ENCODE measurements at places on chromosomes 7 and 10.

DNA sequence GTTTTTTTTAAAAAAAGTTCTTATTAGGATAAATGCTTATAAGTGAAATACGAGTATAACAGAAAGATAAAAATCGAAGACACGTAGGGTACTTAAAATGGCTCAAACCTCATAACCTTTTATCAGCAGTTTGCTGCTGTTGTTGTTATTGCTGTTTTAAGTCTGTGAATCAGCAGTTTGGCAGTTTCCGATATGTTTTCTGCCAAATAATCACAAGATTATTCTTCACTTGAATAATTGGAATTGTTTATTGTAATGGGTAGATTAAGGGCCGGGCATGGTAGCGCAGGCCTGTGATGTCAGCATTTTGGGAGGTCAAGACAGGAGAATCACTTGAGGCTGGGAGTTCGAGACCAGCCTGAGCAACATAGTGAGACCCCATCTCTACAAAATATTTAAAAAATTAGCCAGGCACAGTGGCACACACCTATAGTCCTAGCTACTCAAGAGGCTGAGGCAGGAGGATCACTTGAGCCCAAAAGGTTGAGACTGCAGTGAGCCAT lies 177.6 kb downstream of the VTI1A start:
- no peak for DNase-seq

DNA sequence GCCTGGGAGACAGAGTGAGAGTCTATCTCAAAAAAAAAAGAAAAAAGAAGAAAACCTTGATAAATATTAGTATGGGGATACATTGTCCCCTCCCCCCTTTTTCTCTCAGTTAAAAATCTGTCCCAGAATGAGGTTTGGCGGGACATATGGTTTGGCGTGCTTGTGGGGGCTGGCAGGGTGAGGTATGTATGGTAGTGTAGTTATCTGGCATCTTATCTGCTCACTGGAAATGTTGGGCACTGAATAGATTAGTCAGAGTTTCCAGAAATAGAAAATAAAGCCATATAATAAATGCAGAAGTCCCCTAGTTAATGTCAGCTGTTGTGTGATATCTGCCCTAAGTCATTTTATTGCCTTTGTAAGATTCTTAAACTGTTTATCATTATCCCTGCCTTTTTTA lies 397.5 kb upstream of the GALNT17 start:
- DNase-seq: no peak

GRCh38 chr7:157292770-157293412 lies 43.9 kb upstream of the DNAJB6 start:
- peak; percentile 92 for DNase-seq

DNA sequence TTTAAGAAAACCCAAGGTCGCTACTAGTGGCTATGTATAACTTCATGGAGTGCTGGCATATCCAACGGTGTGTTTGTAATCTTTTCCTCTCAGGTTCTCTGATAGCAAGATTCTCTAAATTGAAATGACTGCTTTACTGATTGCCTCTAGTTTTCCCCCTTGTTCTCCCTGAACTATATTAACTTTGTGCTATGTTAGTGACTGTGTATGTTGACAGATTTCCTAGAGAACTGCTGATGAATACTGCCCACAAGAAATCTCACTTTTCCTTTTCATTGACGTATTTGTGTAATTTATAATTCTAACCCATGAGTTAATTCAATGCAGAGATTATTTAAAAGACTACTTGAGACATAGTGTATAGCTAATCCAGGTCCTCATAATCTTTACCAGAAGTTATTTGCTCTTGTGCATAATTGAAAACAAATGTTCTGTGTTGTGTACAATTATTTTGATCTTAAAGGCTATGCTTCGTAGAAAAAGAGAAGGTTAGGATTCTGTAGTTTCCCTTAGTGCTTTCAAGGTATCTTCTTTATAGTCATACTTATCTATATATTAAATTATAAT lies 70.6 kb upstream of the GLCCI1 start:
- no peak for DNase-seq

DNA sequence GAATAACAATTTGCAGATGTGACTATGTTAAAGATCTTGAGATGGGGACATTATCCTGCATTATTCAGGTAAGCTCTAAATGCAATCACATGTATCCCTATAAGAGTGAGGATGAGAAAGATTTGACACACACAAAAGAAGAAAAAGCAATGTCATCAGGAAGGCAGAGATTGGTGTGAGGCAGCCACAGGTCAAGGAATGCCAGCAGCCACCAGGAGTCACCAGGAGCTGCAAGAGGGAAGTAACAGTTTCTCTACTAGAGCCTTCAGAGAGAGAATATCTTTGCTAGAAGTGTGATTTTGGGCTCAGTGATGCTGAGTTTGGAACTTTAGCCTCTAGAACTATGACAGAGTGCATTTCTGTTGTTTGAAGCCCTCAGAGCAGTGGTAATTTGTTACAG lies 700.3 kb upstream of the SEMA3D start:
- DNase-seq: no peak

- DNase-seq: no peak
Measured at GRCh38 chr10:70775679-70776454, 9.3 kb downstream of the TBATA start.

GRCh38 chr7:151498495-151498894 lies 21.2 kb downstream of the RHEB start:
- DNase-seq: no peak

- DNase-seq: no peak
Measured at GRCh38 chr10:117720931-117721835, 178.6 kb downstream of the EMX2 start.

GRCh38 chr10:9437131-9437530 lies 1382.6 kb downstream of the GATA3 start:
- no peak for DNase-seq

DNA sequence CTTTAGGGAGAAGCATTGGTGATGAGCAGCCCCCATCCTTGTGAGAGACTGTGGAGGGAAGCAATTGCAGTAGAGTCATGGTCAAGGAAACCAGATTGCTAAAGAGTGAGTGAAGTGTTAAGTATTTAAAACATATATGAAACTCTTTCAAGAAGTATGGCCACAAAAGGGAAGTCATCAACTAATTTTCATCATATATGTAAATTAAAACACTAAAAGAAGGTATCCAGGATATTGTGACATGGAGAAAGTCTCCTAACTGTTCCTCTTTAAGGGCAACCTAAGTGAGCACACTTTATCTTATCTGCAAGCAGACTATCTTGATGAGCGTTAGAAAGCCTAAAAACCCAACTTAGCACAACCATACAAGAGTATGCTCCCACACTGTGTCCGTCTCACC lies 69.7 kb downstream of the CD36 start:
- no peak for DNase-seq

- DNase-seq: no peak
Measured at GRCh38 chr7:3177271-3177670, 123.8 kb upstream of the SDK1 start.

GRCh38 chr10:32103721-32104120 lies 47.5 kb upstream of the KIF5B start:
- no peak for DNase-seq

- no peak for DNase-seq
Measured at GRCh38 chr7:12640299-12641096, 46.9 kb upstream of the ARL4A start.

DNA sequence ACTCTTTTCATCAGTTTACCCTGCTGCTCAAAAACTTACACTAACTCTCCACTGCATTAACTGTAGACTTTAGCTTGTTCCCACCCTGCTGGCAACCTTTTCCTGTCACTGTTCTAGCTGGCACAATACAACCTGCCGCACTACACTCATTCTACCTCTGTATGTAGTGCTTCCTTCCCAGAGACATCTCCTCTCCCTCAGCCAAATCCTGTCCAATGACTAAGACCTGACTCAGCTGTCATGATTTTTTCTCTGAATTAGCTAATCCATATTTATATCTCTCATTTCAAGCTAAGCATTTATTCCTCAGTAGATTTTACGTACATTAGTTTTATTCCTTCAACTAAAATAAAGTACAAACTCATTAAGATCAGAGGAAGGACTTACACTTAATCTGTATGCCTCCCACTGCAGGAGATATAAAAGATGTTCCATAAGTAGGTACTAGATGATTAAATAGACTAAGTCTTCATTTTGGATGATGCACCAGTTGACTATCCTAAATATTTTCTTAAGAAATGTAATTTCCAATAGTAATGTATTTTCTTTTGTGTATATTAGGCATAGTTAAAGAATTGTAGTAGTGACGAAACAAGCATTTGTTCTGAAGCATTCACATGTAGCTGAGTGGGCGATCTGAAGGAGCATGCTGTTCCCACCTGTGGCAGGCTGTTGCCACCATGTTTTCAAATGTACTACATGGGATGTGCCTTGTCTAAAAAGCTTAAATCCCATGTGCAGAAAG lies 189.1 kb downstream of the SKAP2 start:
- no peak for DNase-seq

GRCh38 chr7:143519411-143520131 lies 41.9 kb downstream of the TAS2R41 start:
- no peak for DNase-seq

DNA sequence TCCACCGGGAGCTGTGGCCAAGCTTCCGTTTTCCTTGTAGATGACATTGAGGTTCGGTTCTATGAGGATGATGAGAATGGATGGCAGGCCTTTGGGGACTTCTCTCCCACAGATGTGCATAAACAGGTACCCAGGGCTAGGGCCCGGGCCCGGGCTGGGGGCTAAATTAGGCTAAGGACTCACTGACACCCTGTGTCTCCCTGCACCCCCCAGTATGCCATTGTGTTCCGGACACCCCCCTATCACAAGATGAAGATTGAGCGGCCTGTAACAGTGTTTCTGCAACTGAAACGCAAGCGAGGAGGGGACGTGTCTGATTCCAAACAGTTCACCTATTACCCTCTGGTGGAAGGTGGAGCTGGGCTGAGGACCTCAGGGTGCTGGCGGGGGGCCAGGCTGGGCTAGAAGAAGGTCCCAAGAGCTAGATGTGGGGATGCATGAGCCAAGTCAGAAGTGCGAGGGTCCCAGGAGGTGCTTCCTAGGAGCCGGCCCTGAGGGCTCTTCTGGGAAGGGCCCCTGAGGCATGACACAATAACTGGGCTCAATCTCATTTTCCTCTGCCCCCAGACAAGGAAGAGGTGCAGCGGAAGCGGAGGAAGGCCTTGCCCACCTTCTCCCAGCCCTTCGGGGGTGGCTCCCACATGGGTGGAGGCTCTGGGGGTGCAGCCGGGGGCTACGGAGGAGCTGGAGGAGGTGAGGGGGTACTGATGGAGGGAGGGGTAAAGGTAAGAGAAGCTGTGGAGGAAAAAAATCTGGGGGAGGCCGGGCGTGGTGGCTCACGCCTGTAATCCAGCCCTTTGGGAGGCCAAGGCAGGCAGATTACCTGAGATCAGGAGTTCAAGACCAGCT lies 2.9 kb downstream of the NFKB2 start:
- no peak for DNase-seq

DNA sequence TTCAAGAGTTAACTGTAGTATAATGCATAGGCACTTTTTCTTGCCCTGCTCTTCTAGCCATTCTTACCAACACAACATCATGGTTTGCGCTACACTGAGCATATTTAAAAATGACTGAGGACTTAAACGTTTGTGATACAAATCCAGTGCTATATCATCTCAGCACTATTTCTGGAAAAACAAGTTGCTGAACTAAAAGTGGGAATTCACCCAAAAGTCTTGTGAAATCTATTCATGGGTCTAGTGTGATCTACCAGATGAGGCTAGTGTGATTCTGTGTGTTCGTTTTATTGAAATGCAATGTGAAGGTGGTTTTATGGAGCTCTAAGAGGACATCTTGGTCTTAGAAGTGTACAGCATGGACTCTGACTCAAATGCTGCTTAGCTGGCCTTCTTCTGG lies 584.6 kb upstream of the POM121L12 start:
- no peak for DNase-seq

DNA sequence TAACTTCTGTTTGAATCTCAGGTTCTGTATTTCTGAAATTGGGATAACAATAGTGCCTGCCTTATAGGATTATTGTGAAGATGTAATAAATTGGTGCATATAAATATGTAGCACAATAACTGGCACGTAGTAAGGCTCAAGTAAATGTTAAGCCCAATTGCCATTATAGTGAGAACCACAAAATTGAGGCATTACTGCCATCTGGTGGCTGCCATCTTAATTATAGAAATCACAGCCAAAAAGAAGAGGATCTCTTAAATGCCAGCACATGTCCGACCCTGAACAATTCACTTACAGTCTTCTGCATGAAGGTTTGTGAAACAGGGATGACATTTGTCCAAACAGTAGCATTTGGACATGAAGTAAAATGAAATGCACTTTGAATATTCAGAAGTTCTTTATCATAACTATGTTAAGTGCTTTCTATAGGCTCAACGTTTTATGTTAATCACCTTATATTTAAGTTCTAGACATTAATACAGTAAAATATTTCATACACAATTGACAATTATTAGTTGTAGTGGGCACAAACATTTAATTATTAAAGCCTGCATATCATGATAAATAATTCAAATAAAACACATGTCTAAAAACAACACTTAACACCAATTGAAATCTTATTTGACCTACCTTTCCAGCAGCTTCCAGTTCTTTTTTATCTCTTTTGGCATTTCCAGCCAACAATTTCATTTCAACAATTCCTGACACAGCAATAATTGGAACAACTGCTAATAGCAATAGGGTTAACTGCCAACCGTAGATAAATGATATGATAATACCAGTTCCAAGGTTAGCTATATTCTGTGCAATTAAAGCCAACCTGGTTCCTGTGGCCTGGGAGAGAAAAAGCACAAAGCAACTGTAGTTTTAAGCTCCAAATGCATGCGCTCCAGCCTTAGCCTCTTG lies 58.5 kb downstream of the ABCB4 start:
- DNase-seq: peak; percentile 55

DNA sequence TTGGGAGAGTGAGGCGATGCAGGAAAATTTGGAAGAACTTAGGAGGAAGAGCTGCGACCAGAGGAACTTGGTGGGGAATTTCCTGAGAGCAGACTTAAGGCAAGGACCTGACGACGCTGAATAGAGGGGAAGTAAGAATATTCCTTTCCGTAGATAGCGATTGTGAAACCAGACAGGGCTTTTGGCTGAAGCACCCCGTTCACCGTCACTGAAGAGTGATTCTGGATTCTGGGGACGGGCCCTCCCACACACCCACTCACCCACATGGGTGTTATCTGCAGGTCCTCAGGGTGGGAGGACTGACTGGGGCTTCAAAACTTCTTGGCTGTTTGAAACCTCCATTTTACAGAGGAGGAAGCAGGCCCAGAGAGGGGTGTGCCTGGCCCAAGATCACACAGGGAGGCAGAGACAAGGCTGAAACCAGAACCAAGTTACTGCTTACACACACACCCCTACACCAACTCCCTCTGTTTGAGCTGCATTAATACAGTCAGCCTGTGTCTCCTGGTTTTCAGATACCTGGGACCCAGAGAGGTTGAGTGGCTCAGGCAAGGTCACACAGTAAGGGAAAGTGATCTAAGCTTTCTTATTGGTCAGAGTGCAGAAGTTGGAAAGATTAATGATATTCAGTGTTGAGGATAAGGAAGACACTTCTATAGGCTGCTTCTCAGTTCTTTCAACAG lies 37.2 kb upstream of the CDH23 start:
- DNase-seq: no peak
